Activated naive CD8-positive, alpha-beta T cell treated with anti-CD3 and anti-CD28 coated beads, Interleukin-2, amount 10 ng/mL, durations not matched to agents 7 days and 5 days (primary cell): ENCODE measurements at places on chromosomes 7 and 10.

GRCh38 chr7:2870471-2870931 lies 26.4 kb upstream of the GNA12 start:
- no peak for DNase-seq

DNA sequence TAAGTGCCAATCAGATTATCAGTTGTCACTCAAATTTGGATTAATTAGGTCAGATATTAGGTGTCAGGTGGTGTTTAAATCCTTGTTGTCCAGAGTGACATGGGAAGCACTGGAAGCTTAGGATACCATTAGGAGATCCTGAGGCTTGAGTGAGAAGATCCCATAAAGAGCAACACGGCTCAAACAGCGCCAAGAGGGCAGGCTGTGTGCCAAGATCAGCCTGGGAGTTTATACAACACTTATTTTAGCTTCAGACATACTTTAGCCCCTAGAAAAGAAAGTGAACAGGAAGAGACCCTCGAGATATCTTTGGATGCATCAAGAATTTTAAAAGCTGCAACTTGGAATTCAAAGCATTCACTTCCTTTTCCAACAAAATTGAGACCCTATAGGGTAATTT lies 14.2 kb upstream of the ACTA2 start:
- no peak for DNase-seq

GRCh38 chr7:81285142-81285871 lies 366.5 kb upstream of the SEMA3C start:
- no peak for DNase-seq

- peak; percentile 76 for DNase-seq
These were observed 601.3 kb downstream of the GALNT17 start for GRCh38 chr7:71733107-71733870.

GRCh38 chr7:106317971-106318370 lies 33.2 kb upstream of the NAMPT start:
- DNase-seq = no peak

DNA sequence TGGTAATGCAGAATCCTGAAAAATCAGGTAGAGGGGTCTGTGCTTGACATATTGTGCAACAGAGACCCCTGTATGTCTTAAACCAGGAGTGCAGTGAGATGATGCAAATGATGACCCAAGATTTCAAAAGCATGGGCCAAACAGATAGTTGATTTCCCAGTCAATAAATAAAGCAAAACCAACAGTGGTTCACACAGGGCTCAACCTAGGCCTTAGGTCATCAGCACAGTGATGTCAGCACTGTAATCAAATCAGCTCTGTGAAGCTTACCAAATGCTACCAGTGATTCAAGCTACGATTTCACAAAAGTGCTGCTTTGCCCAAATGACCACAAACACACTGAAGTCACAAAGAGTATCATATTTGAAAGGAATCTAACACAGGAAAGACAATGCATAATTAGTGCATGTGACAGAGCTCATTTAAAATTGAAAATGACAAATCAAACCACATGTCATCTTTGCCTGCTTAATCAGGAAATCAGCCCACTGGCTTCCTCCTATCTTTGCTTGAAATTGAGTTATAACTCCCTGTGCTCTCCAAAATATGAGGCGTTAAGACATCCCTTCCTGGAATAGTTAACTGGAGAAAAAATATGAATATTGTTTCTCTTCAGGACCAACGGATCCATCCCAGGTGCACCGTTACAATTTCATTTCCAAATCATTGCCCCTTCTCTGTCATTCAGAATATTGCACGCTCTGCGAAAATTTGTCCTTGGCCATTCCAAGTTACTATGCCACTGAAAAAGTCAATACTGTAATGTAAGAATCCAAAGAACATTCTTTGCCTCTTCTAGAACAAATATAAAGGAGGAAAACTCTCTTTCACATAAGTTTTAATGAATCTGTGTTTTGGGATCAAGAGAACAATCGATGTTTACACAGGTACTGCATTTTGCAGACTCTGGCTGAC lies 41.9 kb upstream of the ASL start:
- no peak for DNase-seq

DNA sequence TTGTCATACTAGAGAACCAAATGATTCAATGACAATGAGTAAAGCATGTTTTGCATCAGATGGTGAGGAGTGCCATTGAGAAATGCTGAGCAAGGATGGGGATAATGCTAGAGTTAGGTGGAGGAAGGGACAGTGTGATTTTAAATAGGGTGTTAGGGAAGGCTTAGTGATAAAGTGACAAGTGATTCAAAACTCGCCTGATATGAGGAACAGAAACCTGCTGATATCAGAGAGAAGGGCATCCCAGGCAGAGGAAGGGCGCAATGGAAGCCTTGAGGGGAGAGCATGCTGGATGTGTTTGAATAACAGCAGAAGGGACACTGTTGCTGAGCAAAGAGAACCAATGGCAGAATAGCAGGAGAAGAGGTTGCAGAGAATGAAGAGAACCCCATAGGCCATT lies 196.2 kb downstream of the NRG3 start:
- no peak for DNase-seq

DNA sequence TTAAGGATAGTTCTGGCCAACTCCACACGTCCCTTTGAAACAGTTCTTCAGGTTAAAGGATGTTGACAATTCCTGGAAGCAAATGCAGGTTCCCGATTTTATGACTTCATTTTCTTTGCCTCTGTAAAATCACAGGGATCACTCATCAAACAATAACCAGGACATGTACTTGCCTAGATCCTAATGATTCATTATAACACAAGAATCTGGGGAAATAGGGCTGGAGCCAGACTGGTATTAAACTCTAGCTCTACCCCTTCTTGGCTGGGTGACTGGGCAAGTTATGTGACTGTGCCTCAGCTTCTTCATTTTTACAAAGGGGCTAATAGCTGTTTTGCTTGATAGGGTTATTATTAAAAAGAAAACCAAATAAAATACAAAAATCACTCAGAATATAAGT lies 56.0 kb upstream of the KCND2 start:
- DNase-seq = no peak

DNA sequence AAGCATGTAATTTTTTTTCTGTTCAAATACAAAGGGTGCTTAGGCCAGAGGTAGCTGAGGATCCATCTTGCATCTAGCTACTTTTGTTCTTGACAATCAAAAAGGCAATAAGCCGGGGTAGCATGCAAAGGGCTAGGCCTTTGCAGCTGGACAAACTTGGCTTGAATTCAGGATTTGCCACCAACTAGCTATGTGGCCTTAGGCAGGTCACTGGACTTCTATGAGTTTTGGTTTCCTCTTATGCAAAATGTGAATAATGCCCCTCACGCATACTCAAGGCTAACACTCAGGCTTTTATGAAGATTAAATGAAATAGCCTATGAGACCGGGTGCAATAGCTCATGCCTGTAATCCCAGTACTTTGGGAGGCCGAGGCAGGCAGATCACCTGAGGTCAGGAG lies 19.3 kb downstream of the GFRA1 start:
- DNase-seq = no peak

GRCh38 chr10:87722716-87723115 lies 63.0 kb downstream of the PAPSS2 start:
- DNase-seq = no peak

DNA sequence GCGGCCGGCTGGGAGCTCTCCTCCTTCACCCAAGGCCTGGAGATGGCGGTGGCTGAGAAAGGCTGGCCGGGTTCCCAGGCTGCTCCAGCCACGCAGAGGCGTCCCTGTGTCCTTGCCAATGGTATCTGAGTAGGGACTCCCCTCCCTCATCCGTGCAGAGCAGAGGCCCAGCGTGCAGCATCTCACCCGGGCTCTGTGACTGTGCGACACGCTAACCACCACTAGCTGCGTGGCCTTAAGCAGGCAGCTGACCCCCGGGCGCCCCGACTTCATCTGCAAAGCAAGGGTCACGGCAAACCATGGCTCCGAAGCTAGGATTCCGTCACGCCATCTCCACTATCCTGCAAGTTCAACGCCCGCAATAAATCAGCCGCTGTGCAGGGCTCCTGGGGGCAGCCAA lies 47.2 kb upstream of the TNRC18 start:
- DNase-seq = no peak

GRCh38 chr7:129522971-129523340 lies 20.6 kb downstream of the SMKR1 start:
- DNase-seq = no peak

GRCh38 chr10:64977915-64978314 lies 1456.7 kb downstream of the REEP3 start:
- DNase-seq = no peak

GRCh38 chr7:22992874-22993840 lies 20.8 kb downstream of the HYCC1 start:
- no peak for DNase-seq

DNA sequence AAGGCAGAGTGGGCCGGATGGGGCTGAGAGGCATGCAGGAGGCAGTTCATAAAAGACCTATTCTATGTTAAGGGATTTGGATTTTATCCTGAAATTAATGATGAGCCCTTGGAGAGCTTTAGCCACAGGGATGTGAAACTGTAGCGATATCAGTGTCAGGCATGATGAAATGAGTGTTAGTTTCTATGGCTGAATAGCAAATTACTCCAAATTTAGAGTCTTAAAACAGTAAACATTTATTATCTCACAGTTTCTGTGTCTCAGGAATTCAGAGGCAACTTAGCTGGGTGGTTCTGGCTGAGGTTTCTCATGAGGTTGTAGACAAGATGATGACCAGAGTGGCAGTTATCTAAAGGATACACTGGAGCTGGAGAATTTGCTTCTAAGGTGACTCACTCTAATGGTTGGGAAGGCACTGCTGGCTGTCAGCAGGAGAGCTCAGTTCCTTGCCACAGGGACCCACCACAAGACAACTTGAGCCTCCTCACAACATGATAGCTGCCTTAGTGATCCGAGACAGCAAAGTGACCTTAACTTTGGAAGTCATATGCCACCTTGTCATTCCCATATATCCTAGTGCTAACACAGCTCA lies 36.7 kb upstream of the SFTPD start:
- DNase-seq = no peak

DNA sequence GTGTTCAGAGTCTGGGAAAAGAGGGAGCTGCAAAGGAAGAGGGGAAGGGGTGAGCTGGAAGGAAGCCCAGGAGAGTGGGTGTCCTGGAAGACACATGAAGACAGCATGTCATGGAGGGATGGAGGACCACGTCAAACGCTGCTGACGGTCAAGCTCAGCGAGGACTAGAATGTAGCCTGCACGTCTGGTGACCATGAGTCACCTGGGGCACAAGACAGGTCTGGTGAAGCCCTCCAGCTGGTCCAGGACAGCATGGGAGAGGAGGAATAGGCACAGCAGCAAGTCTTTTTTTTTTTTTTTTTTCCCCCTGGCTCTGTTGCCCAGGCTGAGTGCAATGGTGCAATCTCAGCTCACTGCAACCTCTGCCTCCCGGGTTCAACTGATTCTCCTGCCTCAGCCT lies 19.6 kb upstream of the AMZ1 start:
- no peak for DNase-seq

DNA sequence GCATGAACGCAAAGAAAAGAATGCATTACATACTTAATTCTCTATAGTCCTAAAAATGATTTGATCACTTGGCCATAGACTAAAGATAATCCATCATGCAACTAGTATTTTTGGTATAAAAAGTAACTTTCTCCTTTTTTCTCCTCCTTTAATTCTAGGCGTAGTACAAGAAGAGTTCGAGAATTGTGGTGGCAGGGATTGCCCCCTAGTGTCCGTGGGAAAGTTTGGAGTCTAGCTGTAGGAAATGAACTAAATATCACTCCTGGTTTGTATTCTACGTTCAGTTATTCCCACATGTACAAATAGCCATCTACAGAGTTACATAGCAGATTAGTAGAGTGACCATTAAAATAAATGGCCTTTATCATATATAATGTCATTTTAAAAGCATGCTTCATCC lies 45.5 kb upstream of the HELLS start:
- DNase-seq = no peak

GRCh38 chr10:61406242-61406641 lies 46.9 kb downstream of the TMEM26 start:
- DNase-seq = no peak

- peak; percentile 53 for DNase-seq
These were observed 7.2 kb upstream of the PGAM2 start for GRCh38 chr7:44072364-44073231.

DNA sequence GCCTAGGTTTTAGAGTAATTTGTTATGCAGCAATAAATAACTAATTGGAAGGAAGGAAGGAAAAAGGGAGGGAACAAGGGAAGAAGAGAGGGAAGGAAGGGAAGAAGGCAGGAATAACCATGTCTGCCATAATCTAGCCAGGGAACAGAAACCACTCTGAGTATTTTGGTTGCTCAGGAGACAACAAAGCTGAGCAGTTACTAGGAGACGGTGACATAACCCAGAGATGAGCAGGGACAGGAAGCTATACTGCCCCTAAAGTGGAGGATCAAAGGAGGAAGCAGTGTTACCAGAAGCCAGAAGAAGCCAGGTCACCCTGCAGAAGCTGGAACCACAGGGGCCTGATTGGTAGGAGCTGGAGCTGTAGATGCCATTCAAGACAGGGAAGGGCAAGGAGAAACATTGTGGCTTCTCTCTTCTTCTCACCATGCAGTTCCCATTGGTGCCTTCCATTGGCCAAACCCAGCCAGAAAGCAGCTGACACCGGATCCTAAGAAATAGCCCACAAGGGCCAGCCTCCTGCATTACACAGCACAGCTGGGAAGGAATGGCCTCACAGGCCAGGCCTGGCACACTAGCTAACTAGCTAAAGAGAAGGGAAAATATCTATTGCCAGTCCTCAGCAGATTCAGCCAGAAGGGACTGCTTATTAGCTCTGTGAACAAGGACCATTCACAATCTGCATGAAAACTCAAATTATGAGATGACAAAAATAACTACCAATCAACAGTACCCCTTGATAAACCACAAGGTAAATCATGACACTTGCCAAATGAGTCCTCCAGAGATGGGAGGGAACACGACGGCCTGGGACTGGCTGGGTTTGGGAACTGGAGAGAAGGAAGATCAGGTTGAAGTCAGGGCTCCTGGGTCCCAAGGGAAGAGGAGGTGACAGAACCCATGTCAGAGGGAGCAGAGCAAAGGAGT lies 184.5 kb upstream of the NFE2L3 start:
- no peak for DNase-seq

DNA sequence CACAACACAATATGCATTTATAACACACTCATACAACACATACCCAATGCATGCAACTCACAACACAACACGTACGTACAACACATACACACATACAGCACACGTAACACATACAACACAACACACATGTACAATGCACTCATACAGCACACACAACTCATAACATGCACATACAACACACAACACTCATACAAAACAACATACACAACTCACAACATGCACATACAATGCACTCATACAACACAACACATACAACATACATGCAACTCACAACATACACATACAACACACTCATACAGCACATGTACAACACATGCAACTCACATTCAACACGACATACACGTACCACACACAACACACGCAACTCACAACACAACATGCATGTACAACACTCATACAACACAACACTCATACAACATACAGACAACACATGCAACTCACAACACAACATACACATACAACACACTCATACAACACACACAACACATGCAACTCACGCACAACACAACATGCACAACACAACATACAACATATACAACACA lies 21.8 kb downstream of the DIP2C start:
- DNase-seq = no peak

DNA sequence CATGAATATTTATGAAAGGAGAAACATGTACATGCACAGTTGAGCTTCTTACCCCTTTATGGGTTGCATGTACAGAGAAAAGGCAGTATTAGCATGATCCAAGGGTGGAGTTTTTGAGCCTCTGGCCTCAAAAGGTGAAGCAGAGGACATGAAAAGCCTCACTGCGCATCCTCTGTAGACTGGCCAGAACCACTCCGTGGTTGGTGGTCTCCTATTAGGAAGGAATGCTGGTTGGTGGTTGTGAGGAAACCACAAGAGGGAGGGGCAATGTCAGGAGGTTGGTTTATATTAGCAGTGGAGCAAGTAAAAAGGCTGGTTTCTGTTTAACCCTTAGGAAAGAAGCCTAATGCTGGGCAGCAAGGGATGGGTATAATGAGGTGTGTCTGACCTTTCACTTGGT lies 37.5 kb downstream of the AHCYL2 start:
- peak; percentile 37 for DNase-seq
